ENCODE measurements at places on chromosomes 2 and 18.

DNA sequence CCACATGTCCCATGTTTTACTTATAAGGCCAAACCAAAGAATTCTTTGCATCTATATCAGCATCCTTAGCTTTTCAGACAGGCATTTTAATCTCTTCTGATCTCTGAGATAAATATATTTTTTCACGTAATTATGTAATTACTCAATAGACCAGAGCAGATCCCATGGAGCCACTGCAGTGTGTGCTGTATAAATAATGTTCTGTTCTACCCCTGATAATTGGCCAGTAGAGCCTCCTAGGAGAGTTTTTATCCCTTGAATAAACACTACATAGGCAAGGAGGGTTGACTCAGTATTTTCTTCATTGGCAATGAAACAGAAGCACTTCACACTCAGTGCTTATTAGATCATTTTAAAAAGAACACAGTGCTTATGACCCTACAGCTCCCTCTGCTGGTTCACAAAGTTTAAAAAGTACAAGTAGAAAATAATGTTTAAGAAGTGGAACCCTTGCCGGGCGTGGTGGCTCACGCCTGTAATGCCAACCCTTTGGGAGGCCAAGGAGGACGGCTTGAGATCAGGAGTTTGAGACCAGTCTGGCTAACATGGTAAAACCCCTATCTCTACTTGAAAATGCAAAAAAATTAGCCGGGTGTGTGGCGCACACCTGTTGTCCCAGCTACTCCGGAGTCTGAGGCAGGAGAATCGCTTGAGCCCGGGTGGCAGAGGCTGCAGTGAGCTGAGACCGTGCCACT lies 91.9 kb downstream of the PPP1R1C start:
- DNase-seq = no peak

DNA sequence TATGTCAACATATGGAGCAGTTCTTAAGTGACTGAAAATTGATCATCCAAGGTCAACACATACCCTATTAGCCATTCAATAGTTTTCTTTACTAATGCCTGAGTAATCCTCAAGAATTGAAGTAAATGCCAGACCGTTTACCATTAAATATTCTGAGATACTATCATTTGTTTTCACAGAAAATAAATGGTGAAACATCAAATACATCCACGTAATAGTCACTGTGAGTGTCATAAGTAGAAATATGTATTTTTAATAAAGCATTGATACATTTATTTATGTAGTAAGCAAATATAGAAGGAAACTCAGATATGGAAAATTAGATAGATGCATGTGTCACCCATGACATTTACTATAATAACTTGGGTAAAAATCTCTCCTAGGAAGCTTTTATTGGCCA lies 927.8 kb upstream of the NRXN1 start:
- no peak for DNase-seq

DNA sequence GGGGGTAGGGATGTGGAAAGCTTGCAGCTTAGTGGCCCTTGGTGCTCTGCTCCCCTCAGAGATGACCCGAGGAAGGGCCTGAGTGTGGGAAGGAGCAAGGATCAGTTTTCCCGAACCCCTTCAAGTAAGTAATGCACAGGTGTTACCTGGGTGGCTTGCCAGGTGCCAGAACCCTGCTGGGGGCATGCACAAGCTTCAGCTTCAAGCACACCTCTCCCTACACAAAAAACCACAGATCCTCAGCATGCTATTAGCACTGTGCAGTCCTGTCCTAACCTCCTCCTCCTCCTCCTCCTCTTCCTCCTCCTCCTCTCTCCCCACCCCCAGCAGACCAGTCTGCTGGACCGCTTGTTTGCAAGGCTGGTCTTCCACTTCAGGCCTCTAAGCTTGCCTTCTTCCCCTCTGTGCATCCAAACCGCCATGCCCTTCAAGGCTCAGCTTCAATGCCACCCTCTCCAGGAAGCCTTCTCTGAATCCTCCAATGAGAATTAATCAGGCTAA lies 114.8 kb downstream of the ACAA2 start:
- DNase-seq = no peak

GRCh38 chr2:126385983-126386382 lies 270.0 kb upstream of the GYPC start:
- no peak for DNase-seq

DNA sequence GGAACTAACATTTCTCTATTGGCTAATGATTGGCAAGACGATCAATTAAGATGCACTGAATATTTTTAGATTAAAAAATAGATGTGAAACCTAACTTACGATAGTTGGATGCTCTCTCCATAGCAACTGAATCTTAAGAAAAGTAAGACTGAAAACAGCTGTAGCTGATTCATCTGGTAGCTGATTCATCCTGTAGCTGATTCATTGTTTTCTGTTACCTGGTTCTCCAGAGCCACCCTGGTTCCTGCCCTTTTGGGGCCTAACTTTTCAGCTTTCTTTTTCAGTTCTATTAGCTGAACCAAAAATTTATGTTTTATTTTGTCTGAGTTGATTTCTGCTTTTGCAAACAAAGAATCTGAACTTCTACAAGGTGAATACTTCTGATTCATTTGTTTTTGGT lies 22.7 kb upstream of the SPR start:
- no peak for DNase-seq

- no peak for DNase-seq
These were observed 99.9 kb downstream of the CLIP4 start for GRCh38 chr2:29215073-29215472.

DNA sequence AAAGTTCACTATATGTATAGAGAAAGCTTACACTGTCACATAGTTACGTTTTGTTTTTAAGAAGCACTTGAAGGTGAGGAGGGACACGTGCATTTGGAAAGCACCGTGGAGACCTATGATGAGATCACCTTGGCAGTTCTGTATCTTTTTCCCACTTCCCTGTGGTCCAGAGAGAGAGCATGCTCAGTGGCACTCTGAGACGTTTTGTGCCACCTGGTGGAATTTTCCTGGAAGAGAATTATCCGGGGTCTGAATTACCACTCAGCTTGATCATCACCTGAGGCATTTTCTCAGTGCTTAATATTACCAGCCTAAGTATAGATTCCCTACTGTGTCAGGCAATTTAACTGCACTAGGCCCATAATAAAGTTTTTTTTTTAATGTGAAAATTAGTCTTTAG lies 469.4 kb upstream of the SMIM21 start:
- DNase-seq = no peak

DNA sequence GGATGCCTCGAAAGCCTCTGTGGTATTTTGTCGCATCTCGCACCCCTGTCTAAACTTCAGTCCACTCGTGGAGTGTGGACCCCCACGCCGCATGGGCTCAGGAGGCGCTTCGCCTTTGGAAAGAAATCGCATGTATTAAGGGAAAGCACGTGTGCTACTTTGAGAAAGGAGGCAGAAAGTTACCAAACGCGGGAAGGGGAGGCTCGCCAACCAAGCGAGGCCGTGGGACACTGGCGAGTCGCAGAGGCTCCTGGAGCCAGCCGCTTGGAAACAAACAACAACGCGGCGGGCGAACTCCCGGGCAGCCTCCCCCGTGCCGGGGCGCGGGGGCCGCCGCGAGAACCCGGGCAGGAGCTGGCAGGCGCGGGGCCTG lies 455 bp upstream of the AGAP1 start:
- no peak for DNase-seq

GRCh38 chr18:9738266-9738969 lies 30.3 kb downstream of the RAB31 start:
- no peak for DNase-seq

DNA sequence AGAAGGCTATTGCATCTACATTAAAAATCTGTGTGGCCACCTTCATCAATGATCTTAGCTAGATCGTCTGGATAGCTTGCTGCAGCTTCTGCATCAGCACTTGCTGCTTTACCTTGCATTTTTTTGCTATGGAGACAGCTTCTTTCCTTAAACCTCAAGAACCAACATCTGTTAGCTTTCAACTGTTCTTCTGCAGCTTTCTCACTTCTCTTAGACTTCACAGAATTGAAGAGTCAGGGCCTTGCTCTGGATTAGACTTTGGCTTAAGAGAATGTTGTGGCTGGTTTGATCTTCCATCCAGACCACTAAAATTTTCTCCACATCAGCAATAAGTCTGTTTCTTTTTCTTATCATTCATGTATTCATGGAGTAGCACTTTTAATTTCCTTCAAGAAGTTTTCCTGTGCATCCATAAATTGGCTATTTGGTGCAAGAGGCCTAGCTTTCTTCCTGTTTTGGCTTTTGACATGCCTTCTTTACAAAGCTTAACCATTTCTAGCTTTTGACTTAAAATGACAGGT lies 54.4 kb upstream of the MAP4K4 start:
- no peak for DNase-seq

DNA sequence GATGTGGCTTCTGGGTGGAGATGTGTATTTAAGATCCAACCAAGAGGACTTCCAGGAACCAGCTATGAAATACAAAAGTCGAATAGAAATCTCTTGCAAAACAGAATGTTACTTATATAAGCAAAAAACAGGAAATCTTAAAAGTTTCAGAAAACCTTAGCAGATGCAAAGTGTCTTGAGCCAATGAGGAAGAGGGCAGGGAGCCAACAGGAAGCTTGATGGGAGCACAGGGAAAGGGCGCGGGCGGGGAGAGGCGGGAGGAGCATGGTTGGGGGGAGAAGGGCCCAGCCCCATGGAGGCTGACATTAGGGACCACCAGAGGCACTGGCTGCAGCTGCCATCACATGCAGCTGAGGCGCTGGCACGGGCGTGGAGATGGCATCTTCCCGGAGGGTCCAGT lies 203.3 kb downstream of the SNTG2 start:
- no peak for DNase-seq

DNA sequence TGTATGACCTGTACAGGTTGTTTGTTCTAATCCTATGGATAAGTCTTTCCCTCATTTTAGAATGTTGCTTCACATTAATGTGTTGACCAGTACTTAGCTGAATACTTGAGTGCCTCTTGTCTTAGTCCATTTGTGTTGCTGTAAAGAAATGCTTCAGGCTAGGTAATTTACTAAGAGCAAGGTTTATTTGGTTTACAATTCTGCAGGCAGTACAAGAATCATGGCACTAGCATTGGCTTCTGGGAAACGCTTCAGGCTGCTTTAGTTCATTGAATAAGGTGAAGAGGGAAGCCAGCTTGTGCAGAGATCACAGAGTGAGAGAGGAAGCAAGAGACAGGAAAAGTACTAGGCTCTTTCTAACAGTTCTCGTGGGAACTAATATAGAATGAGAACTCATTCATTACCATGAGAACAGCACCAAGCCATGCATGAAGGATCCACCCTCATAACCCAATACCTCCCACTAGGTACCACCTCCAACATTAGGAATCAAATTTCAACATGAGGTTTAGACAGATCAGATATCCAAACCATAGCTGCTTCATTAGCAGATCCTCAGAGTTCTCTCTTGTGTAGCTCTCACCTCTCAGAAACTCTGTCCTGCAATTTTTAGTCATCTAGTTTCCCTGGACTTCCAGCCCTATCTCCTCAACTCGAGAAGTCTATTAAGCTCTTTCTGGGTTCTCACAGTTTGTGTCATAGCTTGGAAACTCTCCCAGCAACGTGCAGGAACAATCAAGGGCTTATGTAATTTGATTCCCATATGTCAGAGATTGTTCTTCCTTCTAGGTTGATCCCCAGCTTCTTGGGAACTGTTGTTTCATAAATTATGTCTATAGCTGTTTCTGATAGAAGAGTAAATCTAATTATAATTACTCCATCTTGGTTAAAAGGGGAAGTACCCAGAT lies 2082.3 kb upstream of the CELF4 start:
- DNase-seq = no peak

DNA sequence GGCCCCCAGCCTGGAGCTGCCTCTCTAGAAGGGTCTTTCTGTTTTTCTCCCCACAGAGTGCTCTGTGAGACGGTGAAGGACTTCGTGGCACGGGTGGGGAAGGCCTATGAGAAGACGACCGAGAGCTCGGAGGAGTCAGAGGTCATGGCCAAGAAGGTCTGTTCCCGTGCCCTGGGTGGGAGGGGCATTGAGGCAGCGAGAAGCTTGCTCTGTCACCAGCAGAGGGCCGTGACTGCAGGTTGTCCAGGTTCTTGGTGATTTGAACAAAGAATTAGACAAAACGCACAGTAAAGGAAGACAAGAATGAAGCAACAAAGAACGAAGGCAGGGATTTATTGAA lies 93.9 kb downstream of the DGKD start:
- DNase-seq = no peak

- DNase-seq = peak; percentile 1
These were observed 58.1 kb downstream of the MYO3B start for GRCh38 chr2:170235860-170236679.

GRCh38 chr2:226274143-226274542 lies 525.5 kb downstream of the IRS1 start:
- no peak for DNase-seq

DNA sequence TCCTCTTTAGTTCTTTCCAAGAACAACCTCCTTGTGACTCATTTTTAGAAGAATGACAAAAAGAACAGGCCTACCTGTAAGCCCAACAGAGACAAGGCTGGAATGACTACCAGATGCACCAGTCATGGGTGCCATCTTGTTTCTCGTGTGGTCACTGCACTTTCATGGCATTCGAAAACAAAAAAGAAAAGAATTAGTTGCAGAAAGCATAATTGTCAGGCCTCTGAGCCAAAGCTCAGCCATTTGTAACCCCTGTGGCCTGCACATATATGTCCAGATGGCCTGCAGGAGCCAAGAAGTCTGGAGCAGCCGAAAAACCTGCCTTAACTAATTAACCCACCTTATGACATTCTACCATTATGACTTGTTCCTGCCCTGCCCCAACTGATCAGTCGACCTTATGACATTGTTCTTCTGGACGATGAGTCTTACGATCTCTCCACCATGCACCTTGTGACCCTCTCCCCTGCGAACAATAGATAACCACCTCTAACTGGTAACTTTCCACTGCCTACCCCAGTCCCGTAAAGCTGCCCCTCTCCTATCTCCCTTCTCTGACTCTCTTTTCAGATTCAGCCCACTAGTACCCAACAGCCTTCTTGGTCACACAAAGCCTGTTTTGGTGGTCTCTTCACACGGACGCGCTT lies 13.9 kb upstream of the BUB1 start:
- no peak for DNase-seq

GRCh38 chr18:51279367-51279984 lies 82.0 kb upstream of the MEX3C start:
- no peak for DNase-seq

DNA sequence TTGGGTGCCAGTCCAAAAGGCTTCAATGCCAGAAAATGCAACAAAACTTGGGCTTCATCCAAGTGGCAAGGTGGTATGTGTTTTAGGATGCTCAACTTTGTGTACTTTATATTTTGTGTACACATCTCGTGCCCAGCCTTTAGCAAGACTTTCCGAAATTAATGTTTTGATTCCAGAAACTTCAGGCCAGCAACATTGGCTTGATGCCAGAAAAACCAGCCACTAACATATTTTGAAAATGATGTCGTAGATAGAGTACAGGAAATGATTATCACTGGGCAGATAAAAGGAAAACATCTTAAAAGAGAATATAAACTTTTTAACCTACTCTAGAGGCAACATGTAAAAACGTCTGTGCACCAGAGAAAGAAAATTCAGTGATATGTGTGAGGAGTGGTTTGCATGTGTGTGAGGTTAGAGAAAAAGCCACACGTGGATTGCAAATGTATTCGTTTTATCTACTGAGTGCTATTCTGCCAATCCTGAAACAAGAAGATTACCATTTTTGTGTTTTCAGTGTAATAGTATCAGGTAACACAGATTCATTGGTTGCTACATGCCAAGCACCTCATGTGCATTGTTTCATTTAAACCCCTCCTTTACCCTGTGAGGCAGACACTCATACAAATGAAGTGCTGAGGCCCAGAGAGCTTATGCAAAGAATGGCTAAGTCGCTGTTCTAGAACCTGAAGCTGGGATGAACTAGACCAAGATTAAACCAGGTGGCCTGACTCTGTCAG lies 264.8 kb downstream of the C1D start:
- DNase-seq = no peak

All from stimulated activated CD4-positive, alpha-beta T cell treated with anti-CD3 and anti-CD28 coated beads, Interleukin-15, amount 100 ng/mL, for 48 hours (primary cell).